ENCODE measurements at places on chromosomes 2 and 18. TPM values are rescaled to one million over a fixed set of nuclear protein-coding genes. Genes with fewer than 3 reads are reported as not detected.

The ALPP gene
- total RNA-seq = not detected

The APLF gene
- total RNA-seq = 2.2 TPM

GRCh38 chr2:53314718-53315117 is 452.9 kb upstream of the CHAC2 start:
- DNase-seq = no peak

GRCh38 chr2:73070643-73071359 is 711 bp downstream of the SFXN5 start:
- DNase-seq = no peak

- no peak for DNase-seq
Observed at GRCh38 chr2:63580651-63581297, 7.5 kb downstream of the WDPCP start.

- DNase-seq = no peak
Observed at GRCh38 chr2:231692847-231693246, 15.5 kb upstream of the PTMA start.

GRCh38 chr2:134435505-134435904 is 181.6 kb downstream of the MGAT5 start:
- no peak for DNase-seq

- DNase-seq = no peak
Observed at GRCh38 chr2:107529146-107529545, 297.5 kb upstream of the RGPD4 start.

DNA sequence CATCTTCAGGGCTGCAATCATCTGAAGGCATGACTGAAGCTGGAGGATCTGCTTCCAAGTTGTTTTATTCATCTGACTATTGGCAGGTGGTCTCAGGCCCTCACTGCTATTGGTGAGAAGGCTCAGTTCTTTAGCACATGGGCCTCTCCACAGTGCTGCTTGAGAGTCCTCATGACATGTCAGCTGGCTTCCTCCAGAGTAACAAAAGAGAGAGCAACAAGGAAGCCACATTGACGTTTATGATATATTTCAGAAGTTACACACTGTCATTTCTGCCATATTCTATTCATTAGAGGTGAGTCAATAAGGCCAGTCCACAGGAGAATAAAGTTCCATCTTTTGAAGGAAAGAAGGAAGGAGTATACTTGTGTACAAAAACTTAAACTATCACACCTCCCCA is 7.9 kb upstream of the SIGLEC15 start:
- DNase-seq = no peak

DNA sequence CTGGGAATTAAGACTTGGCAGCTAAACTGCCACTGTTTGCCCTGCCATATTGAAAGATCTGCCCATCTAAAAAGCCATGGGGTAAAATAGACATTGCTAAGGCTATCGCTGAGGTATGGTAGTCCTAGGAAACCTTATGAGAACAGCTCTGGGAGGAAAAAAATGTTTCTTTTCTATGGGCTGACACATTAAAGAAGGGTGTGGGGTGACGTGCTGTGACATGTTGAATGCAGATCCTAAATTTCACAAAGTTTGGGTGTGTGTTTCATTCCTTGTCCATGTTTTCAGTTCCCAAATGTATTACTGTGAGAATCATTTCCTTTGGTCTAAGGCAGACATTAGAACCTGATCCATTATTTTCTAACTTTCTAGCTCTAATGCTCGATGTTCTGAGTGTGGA is 766.4 kb downstream of the BCL11A start:
- no peak for DNase-seq

GRCh38 chr2:62450716-62451191 is 55.2 kb downstream of the TMEM17 start:
- DNase-seq = peak; percentile 85

Data from HepG2 (cell line).